Prostate gland (tissue), 2 donors: ENCODE measurements at places on chromosomes 11 and 22.

GRCh38 chr11:2296913-2297622, 4.7 kb downstream of the C11orf21 start:
- DNase-seq: no peak

- no peak for DNase-seq
Measured at GRCh38 chr11:47943721-47944586, 36.4 kb upstream of the PTPRJ start.

GRCh38 chr11:57162179-57162898, 19.4 kb upstream of the LRRC55 start:
- DNase-seq: no peak

- DNase-seq: no peak
Measured at GRCh38 chr11:124950601-124951330, 3.2 kb upstream of the CCDC15 start.

GRCh38 chr22:43365715-43366440, 22.7 kb upstream of the SCUBE1 start:
- no peak for DNase-seq
